Thymus (tissue), 14 donors: ENCODE measurements at places on chromosomes 3 and 15. TPM values are rescaled to one million over a fixed set of nuclear protein-coding genes. Genes with fewer than 3 reads are reported as not detected.

DNA sequence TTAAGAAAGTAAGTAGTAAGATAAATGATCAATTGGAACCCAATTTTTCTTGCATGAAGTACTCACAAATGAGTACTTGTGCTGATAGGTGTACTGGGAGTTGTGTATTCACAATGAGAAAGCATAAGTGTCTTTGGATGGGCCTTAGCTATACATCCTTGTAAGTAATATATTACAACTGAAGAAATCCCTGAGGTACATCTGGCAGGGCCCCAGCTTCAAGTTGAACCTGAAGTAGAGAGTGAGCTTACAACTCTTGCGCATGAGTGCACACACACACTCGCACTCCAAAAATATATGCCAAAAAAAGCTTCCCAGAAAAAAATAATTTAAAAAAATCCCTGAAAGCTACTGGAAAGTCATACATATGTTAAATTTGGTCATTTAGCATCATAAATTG, 222.5 kb downstream of the ROBO2 start:
- H3K4me1 ChIP-seq, result no peaks in the 10 kb centered on the region
- no peaks in the 10 kb centered on the region for H3K27me3 ChIP-seq
- H3K27ac ChIP-seq, result no peak overlapping the region
- no peaks in the 10 kb centered on the region for H3K36me3 ChIP-seq
- H3K4me3 ChIP-seq, result no peak overlapping the region

- no peak for DNase-seq
- H3K27me3 ChIP-seq, result no peaks in the 10 kb centered on the region
- H3K4me3 ChIP-seq, result no peak overlapping the region
- no peaks in the 10 kb centered on the region for H3K36me3 ChIP-seq
These were observed 385.6 kb downstream of the SHQ1 start for GRCh38 chr3:72462595-72463011.

Gene FAM107A
- 63.9 TPM for polyA plus RNA-seq

Gene PLSCR2
- polyA plus RNA-seq, result 0.16 TPM

DNA sequence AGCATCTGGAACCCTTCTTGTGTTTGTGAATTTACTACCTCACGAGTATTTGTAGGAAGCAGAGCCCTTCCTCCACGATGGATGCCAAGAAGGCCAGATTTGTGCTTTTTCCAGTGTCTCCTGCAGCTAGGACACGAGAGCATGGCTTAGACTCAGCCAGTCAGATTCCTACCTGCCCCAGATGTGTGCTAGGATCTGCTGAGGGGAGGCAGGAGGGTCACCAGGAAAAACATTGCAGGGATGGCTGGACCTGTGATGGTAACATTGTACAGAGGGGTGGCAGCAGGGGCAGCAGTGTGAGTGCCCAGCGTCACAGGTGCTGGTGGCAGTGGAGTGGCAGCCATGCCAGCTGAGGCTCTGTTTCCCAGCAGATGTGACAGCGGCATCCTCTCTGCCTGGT, 285.3 kb downstream of the FAM43A start:
- peaks cover 5% of the 10 kb centered on the region for H3K4me1 ChIP-seq
- H3K36me3 ChIP-seq, result no peaks in the 10 kb centered on the region
- H3K27ac ChIP-seq, result no peak overlapping the region
- no peak overlapping the region for H3K4me3 ChIP-seq
- no peaks in the 10 kb centered on the region for H3K27me3 ChIP-seq
- DNase-seq, result no peak

Gene CYP1A2
- 0.05 TPM for polyA plus RNA-seq
